ENCODE measurements at places on chromosomes 13 and 19.
A peak's percentile ranks its signal among the peaks of the same experiment; 100 is the strongest.

GRCh38 chr13:80664950-80665349 is 324.0 kb upstream of the SPRY2 start:
- DNase-seq = no peak

GRCh38 chr13:113654175-113654560 is 3.8 kb downstream of the ATP4B start:
- peak; percentile 20 for DNase-seq

GRCh38 chr13:32496599-32497160 is 41.9 kb downstream of the N4BP2L2 start:
- DNase-seq = no peak

GRCh38 chr13:20882206-20882605 is 20.3 kb downstream of the XPO4 start:
- DNase-seq = no peak

DNA sequence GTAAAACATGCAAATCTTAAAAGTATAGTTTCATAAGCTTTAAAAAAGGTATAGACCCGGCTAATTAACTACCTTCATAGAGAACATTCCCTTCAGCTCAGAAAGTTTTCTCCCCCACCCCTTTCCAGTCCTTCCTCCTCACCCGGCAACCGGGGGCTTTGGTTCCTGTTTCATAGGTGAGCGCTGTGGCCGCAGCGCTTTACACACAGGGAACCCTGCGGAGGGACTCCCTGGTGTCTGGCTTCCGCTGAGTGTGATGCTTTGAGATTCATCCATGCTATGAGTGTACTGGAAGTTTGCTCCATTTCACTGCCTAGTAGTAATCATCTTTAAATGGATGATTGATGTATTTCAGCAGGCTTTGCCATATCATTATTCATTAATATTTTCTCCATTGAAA is 26.0 kb upstream of the PABPC3 start:
- no peak for DNase-seq

GRCh38 chr13:51222686-51223559 is 725 bp downstream of the FAM124A start:
- DNase-seq = no peak

DNA sequence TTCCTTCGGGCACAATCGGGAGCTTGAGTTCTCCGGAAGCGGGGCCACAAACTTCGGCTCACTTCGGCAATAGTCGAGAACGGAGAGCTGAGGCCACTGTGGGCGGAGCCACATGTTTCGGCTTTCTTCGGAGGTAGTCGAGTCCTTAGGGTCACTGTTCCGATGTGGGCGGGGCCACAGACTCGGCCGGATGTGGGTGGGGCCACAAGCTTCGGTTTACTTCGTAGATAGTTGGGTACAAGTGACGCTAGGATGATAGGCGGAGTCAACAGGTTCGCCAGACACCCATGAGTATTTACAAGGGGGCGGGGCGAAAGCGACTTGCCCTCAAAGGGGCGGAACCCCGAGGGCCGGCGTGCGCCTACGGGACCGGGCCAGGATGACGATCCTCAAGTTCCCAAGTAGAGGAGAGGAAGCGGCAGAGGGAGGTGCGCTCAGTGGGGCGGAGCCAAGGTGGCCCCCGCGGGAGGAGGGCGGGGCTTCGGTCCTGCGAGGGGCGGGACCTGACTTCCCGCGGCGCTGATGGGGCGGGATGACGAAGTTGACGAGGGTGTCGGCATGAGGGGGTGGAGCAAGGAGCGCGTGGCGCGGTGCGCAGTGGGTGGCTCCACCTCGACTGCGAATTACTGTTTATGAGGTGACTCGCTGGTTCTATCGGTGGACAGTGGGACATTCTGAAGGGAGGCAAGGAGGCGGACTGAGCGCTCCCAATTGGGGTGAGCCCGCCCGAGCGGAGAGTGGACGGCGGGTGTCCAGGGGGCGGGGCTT is 539 bp upstream of the MBOAT7 start:
- peak; percentile 100 for DNase-seq

GRCh38 chr13:39527961-39528660 is 74.9 kb downstream of the LHFPL6 start:
- no peak for DNase-seq

- no peak for DNase-seq
Measured at GRCh38 chr19:19274716-19275565, 1.8 kb upstream of the TM6SF2 start.

- no peak for DNase-seq
Measured at GRCh38 chr13:40764587-40765403, 6.2 kb downstream of the MRPS31 start.

DNA sequence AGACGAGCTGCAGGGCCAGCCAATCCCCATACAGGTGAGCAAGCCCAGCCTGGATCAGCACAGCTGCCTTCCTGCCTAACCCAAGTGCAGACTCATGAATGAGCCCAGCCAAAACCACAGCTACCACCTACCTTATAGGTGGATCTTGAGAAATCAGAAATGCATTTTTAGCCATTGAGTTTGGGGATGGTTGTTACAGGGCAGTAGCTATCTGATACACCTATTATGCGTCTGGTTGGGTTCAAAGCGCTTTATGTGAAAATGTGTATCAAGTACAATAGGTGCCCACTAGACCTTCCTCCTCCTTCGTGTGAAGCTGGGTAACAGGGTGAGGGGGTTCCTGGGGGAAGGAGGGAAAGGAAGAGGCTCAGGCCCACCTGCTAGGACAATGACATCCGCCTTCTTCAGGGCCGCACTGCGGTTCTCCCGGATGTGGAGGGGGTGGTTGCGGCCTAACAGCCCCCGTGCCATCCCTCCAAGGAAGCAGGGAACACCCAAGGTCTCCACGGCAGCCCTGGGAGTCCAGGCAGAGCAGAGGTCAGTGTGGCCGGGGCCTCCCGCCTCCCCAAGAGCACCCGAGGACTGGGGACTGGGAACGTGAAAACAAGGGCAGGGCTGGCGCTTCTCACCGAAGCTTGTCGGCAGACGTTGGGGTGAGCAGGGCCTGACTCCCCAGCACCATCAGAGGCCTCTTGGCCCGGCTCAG is 11.7 kb downstream of the SYDE1 start:
- DNase-seq = no peak

- peak; percentile 35 for DNase-seq
Measured at GRCh38 chr19:33487901-33488800, 33.4 kb downstream of the PEPD start.

All from lower lobe of right lung (tissue), 2 donors.